Cardiac muscle cell (in vitro differentiated cells and primary cell): ENCODE measurements at places on chromosomes 2 and 18. TPM values are rescaled to one million over a fixed set of nuclear protein-coding genes. Genes with fewer than 3 reads are reported as not detected.

Gene AGPS
- total RNA-seq, result 86.3 and 116 TPM in 2 replicates

Gene RAX
- 0.06 TPM in 1 of 2 replicates, not detected in the other for total RNA-seq

Gene PDE1A
- 0.06 and 0.32 TPM in 2 replicates for total RNA-seq

Gene MEP1B
- total RNA-seq, result 0.04 and 0.09 TPM in 2 replicates

Gene CFC1
- 48.4 and 59.1 TPM in 2 replicates for total RNA-seq

Gene ABCG8
- total RNA-seq, result 0.04 TPM in 1 of 2 replicates, not detected in the other

Gene TUBA3E
- total RNA-seq, result not detected in 2 replicates

Gene HOXD13
- not detected in 2 replicates for total RNA-seq

Gene MOB1A
- total RNA-seq, result 43.3 and 60.4 TPM in 2 replicates

GRCh38 chr18:59328683-59329082 lies 10.2 kb upstream of the CPLX4 start:
- no peak overlapping the region for H3K27ac ChIP-seq
- peaks cover 15% of the 10 kb centered on the region for H3K4me1 ChIP-seq
- H3K36me3 ChIP-seq, result peaks cover 60% of the 10 kb centered on the region

- DNase-seq, result peak; percentile 62
- no peaks in the 10 kb centered on the region for H3K27me3 ChIP-seq
- no peak overlapping the region for H3K27ac ChIP-seq
- H3K36me3 ChIP-seq, result no peaks in the 10 kb centered on the region
- H3K4me3 ChIP-seq, result no peak overlapping the region
- H3K4me1 ChIP-seq, result no peaks in the 10 kb centered on the region
These were observed 17.4 kb downstream of the AGAP1 start for GRCh38 chr2:235511187-235511661.

GRCh38 chr18:58605027-58606020 lies 23.6 kb downstream of the ALPK2 start:
- no peak for DNase-seq
- no peaks in the 10 kb centered on the region for H3K27me3 ChIP-seq
- H3K4me1 ChIP-seq, result peaks cover 20% of the 10 kb centered on the region
- peak overlapping the region; percentile 90 for H3K27ac ChIP-seq
- peaks cover 72% of the 10 kb centered on the region for H3K36me3 ChIP-seq

DNA sequence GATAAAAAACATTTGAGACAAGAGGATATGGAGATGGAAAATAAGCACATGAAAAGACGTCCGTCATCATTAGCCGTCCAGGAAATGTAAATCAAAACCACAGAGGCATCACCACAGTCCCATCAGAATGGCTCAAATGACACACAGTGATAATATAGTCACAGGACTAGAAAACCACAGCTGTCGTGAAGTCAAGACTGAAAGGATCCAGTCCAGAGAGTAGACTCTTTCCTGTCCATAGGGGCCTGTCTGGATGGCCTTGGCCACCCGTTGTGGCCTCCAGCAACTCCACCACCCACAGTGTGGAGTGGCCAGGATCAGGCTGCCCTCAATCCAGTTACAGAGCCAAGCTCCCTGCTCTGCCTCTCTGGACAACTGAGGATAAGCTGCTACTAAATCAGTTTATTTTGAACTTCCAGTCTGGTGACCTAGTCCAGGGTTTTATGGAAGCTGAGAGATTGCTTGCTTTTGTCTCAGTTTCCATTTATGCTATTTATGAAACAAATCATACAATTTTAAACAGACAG lies 60.4 kb downstream of the RHOB start:
- no peak for DNase-seq
- no peaks in the 10 kb centered on the region for H3K4me1 ChIP-seq
- H3K27me3 ChIP-seq, result no peaks in the 10 kb centered on the region
- no peak overlapping the region for H3K4me3 ChIP-seq
- no peak overlapping the region for H3K27ac ChIP-seq

DNA sequence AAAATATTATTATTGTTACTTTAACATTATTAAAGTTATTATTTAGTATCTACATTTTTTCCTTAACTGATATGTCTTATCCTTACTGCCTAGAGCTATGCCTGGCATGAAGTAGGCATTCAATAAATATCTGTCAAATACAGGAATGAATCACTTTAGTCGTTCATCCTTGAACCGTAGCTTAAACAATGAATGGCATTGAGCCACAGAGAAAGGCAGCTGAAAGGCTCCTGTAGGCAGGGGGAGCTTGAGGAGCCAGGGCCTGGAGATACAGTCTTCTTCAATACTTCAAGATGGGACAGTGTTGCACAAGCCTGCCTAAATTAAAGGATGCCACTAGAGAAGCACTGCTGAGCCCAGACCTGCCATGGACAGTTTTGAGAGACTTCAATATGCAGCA lies 22.5 kb downstream of the CYRIA start:
- H3K4me1 ChIP-seq, result no peaks in the 10 kb centered on the region
- H3K36me3 ChIP-seq, result no peaks in the 10 kb centered on the region
- DNase-seq, result no peak

DNA sequence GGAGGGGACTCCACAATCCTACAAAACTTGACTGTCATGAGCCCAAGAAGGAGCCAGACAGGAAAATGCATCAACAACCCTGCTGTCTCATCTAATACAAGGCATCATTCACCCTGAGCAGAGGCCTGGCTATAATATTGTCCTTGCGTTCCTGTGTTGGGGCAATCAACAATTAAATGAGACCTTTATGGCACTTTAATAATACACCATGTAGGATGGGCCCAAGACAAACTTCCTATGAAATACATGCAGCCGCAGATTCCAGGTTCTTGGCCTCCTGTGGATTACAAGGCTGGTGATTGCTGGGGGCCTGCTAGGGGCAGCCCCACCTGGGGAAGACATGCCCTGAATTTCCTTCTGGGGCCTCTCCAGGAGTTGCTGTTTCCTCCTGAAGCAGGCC lies 82.8 kb upstream of the PPP1CB start:
- no peak for DNase-seq
- H3K27me3 ChIP-seq, result no peaks in the 10 kb centered on the region
- no peak overlapping the region for H3K4me3 ChIP-seq
- no peaks in the 10 kb centered on the region for H3K36me3 ChIP-seq
- no peak overlapping the region for H3K27ac ChIP-seq
- peaks cover 13% of the 10 kb centered on the region for H3K4me1 ChIP-seq

DNA sequence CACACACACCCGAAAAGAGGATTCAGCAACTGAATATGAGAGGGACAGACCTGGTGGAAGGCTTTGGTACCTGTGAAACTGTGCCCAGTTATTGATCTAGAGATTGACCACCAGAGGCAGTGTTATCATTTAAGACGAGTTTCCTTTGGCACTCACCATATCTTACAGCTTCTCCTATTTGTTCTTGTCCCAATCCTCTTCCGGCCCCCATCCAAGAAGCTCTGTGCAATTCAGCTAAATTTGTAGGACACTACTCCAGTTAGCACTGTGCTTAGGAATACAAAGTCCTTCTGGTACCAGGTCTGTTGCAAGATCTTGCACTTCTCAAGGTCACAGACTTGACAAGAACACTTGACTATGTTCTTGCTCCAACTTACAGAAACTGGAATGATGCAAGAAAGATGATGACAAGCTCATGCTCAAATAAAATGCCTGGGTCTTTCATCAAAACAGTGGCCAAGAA lies 177.7 kb downstream of the TMEM247 start:
- peak; percentile 12 for DNase-seq
- H3K27me3 ChIP-seq, result no peaks in the 10 kb centered on the region
- H3K4me3 ChIP-seq, result no peak overlapping the region
- H3K4me1 ChIP-seq, result no peaks in the 10 kb centered on the region
- no peak overlapping the region for H3K27ac ChIP-seq
- H3K36me3 ChIP-seq, result no peaks in the 10 kb centered on the region

GRCh38 chr2:106614511-106615291 lies 127.5 kb downstream of the CD8B2 start:
- H3K27me3 ChIP-seq, result no peaks in the 10 kb centered on the region
- H3K36me3 ChIP-seq, result no peaks in the 10 kb centered on the region
- DNase-seq, result no peak
- no peaks in the 10 kb centered on the region for H3K4me1 ChIP-seq

- no peak overlapping the region for H3K27ac ChIP-seq
- no peaks in the 10 kb centered on the region for H3K36me3 ChIP-seq
- H3K27me3 ChIP-seq, result peaks cover 96% of the 10 kb centered on the region
- DNase-seq, result peak; percentile 60
- peak overlapping the region; percentile 65 for H3K4me3 ChIP-seq
These were observed 1.2 kb upstream of the ST6GAL2 start for GRCh38 chr2:106886916-106887758.

- peak; percentile 46 for DNase-seq
- H3K27ac ChIP-seq, result no peak overlapping the region
- no peaks in the 10 kb centered on the region for H3K36me3 ChIP-seq
- H3K4me1 ChIP-seq, result no peaks in the 10 kb centered on the region
- no peak overlapping the region for H3K4me3 ChIP-seq
- no peaks in the 10 kb centered on the region for H3K27me3 ChIP-seq
These were observed 255.2 kb upstream of the NRP2 start for GRCh38 chr2:205427112-205427511.

GRCh38 chr2:207150284-207150683 lies 15.5 kb downstream of the KLF7 start:
- no peaks in the 10 kb centered on the region for H3K36me3 ChIP-seq
- H3K27me3 ChIP-seq, result no peaks in the 10 kb centered on the region
- DNase-seq, result no peak
- no peak overlapping the region for H3K4me3 ChIP-seq
- H3K27ac ChIP-seq, result no peak overlapping the region

GRCh38 chr2:228658998-228659397 lies 477.5 kb upstream of the SPHKAP start:
- peaks cover 13% of the 10 kb centered on the region for H3K4me1 ChIP-seq
- no peak overlapping the region for H3K4me3 ChIP-seq
- H3K27me3 ChIP-seq, result no peaks in the 10 kb centered on the region
